ENCODE measurements at places on chromosomes 12 and 14.

- no peak for DNase-seq
Measured at GRCh38 chr12:52832451-52832850, 1.7 kb downstream of the KRT79 start.

GRCh38 chr12:103652808-103653207, 65.7 kb downstream of the STAB2 start:
- no peak for DNase-seq

- no peak for DNase-seq
Measured at GRCh38 chr12:56420411-56420810, 28.8 kb downstream of the TIMELESS start.

GRCh38 chr12:96752211-96752610, 154.8 kb upstream of the NEDD1 start:
- no peak for DNase-seq

DNA sequence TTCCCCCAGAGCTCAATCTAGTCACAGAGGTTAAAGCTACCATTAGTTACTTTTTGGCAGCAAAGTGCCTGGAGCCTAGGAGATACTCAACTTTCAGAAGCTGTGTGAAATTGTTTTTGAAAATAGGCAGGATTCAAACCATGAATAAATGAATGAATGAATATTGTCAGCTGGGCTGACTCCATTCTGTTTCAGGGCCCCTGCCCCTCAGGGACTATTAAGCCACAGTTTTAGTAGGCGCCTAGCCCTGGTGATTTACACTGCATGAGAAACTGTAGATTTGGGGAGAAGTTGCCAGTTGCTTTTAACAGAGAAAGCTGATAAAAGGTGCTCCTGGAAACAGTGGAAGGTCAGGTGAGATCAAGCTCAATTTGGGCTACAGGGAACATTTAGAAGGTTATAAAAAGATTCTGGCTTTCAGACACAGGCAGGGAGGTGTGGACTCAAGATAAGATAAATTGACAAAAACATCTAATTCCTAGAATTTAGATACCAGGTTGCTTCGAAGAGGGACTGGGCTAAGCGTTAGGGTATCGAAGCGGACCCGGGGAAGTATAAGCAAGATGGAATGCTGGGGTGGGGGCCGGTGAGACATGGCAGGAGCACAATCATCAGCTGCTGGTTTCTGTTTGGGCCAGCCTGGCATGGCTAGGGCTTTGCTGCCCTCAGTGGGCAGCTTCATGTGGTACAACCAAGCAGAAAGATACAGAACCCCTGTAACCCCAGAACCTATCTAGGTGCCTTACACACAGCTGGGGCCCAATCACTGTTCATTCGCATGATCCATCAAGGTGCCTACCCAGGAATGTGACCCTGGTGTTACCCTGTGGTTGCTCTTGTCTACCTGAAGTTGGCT, 14.9 kb upstream of the CELA1 start:
- DNase-seq: no peak

- DNase-seq: peak; percentile 53
Measured at GRCh38 chr14:65303190-65303898, 109.2 kb upstream of the FUT8 start.

GRCh38 chr14:84584511-84584910, 945.4 kb upstream of the FLRT2 start:
- no peak for DNase-seq

GRCh38 chr12:128652136-128652751, 171.5 kb downstream of the SLC15A4 start:
- no peak for DNase-seq

- peak; percentile 98 for DNase-seq
Measured at GRCh38 chr14:101947904-101948665, 16.3 kb upstream of the DYNC1H1 start.

GRCh38 chr12:19991146-19991545, 377.2 kb upstream of the PDE3A start:
- DNase-seq: no peak

DNA sequence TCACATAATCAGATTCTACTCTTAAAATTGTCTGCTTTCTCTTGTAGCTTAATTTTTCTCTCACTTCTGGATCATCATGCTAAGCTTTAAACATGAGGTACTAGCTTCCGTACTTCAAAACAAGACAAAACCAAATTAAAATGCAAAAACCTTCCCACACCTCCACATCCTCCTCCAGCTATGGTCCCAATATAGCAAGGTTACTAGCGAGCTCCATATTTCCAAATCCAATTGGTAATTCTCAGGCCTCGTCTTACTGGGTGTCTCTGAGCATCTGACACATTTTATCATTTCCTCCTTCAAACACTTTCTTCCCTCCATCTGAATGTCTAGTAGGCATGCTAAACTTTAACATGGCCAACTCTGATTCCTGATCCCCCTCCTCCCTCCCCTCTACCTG, 7.9 kb upstream of the PAPOLA start:
- DNase-seq: no peak

DNA sequence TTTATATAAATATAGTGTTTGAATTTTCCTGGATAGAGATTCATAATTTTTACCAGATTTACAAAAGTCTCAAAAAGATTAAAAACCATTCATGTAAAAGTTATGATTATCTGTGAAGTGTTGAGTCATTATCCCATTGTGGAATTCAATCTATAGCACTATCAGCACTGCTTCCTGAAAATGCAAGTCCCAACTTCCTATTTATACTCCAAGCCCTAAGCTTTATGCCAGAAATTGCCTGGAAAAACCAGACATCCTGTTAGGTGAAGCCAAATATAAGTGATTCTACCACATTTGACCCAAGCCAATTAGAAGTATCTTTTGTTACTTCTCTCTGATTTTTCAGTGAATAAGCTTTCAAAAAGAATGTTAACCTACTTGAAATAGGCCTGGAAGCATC, 129.1 kb downstream of the GPR135 start:
- no peak for DNase-seq

DNA sequence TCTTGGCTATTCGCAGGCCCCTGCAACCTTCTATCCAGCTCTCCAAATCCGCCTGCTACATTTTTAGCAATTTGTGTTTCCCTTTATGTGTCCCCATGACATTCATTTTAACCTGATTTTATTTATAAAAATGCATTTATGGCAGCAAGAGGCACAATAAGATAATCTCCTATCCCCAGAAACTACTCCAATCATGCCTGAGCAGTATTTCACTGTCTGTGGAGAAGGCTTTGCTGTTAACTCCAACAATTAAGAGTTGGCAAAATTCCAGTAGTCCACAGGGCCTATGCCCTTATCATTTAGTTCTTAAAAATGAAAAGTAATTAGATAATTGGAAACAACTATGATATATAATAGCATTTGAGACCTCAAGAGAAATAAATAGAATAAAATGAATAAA, 462.4 kb downstream of the TRHDE start:
- no peak for DNase-seq

- no peak for DNase-seq
Measured at GRCh38 chr12:105570944-105571343, 240.5 kb downstream of the C12orf75 start.

- no peak for DNase-seq
Measured at GRCh38 chr12:123119808-123120207, 31.1 kb downstream of the PITPNM2 start.

- DNase-seq: peak; percentile 24
Measured at GRCh38 chr12:100794441-100795173, at the start of gene ANO4. Gene ANO4, plus strand, starts transcription at chr12:100794776. Its CDS starts 107,010 bp downstream, at chr12:100901786.

DNA sequence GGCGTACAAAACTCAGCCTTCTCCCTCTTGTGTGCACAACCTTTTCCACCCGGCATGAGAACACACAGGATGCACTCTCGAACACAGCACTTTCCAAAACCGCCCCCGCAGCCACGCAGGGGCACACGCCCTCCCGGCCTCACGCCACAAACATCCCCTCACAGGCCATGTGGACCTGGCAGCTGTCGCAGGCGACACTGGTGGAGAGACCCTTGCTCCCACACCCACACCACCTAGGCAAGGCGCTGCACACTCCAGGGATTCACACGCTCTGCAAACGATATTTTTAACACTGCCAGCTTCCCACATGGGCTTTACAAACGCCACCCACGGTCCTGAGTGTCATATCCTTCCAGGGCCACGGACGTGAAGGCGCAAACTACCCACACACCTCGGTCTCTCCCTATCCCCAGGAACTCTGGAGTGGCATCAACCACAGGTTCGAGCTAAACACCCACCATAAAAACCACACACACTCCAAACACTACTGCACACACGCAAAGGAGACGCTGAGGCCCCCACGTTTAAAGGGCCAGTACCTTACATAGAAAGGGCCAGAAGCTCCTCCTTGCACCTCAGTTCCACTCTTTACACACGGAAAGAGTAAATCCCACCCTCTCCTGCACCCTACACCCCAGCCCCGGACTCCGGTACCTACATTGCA, 12.4 kb upstream of the ITGB7 start:
- DNase-seq: peak; percentile 54

DNA sequence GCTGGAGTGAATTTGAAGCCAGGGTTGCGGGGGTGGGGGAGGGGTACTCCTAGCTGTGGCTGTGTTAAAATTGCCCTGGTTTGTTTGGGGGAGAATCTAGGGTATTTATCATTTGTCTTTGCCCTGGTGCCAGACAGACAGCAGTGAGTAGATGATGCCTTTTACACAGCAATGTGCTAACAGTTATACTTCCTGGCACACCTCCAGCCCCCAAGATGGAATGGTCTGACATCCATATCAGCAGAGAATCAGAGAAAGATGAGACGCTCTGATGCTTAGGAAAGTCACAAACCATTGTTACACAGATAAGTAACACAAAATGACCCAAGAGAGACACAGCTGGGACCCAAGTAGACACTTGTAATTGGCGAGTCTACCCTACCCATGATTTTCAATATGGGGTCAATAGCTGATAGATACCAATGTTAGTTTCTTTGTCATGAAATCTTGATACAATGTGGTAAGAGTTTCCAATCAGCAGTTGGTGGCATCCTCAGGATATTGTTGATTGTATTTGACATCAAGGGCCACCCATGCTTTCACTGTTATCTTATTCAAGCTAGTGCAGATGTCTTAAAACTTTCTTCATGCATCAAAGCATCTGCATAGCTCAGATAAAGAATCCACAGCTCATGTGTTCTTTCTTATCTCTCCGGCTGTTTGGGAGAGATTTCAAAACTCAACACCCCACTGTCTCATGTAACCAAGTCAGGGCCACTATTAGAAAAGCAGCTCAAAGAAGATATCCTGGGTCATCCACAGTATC, 2.6 kb upstream of the PRKAB1 start:
- no peak for DNase-seq

GRCh38 chr14:87961246-87961645, 31.7 kb downstream of the GALC start:
- DNase-seq: no peak

DNA sequence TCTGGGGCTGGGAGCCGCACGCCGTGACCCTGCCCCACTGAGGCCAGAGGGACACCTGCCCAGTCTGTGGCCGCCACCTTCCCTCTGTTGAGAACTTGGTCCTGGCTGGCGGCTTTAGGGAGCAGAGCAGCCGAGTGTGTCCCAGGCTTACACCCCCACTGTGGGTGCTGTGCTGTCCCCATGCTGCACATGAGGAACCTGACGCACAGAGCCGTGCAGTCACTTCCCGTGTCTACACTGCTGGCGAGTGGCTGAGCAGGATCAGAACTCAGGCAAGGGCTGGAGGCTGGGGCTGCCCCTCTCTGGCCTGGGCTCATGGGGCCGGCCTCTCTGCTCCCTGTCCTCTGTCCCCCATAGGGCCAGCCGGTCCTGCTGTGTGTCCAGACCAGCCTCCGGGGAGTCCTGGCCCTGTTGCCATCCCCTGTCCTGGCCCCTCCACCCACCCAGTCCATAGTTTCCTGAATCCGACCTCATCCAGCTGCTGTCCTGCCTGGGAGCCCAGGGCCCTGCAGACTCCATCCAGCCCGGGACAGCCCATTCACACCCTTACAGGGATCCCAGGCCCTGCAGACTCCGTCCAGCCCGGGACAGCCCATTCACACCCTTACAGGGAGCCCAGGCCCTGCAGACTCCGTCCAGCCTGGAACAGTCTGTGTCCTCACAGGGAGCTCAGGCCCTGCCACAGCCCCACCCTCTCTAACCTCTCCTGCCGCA, 10.3 kb downstream of the FBRSL1 start:
- no peak for DNase-seq

DNA sequence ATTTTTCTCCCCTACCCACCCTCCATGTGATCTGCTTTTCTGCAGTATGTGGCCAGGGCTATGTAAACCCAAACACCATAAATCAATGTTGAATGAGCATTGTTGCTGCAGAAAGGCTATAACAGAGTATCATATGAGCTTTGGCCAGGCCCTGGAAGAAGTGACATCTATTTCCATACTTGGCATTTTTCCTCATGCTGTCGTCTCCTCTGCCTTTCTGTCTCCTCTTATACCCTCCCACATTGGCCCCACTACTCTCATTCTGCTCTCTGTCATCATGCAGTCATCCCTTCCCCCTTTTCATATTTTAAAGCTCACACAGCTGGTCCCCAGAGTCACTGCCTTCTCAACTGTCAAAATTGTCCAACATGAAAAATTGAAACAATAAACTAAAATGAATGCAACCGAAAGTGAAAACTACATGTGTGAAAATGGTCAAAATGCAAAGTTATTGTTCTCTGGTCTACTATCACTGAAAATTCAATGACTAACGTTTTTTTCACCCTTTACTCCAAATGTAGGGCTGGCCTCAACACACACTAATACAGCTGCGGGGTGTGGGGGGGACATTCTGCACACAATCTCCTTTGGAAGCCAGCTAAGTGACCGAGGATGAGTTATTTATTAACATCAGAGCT, 290.7 kb upstream of the TMPO start:
- DNase-seq: no peak

GRCh38 chr12:22230280-22230794, 104.2 kb downstream of the ST8SIA1 start:
- DNase-seq: peak; percentile 10

DNA sequence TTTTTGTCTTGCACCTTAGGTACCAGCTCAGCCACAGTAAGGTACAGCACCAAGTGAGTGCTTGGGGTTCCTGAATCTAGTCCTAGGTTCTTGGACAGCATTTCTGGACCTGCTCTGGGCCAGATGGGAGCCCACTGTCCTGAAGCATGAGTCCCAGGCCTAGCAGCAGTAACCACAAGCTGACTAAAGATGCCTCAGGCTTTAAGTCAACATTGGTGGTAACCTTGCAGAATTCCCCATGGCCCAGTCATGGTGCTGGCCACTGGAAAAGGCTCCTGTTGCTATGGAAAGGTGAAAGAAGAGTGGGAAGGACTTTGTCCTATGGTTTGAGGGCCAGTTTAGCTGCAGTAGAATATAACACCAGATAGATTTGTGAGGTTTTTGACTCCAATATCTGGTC, 86.9 kb upstream of the CLEC14A start:
- peak; percentile 78 for DNase-seq

- no peak for DNase-seq
Measured at GRCh38 chr14:55583942-55584468, 4.0 kb downstream of the KTN1 start.
